ENCODE measurements at places on chromosomes 6 and 20.

DNA sequence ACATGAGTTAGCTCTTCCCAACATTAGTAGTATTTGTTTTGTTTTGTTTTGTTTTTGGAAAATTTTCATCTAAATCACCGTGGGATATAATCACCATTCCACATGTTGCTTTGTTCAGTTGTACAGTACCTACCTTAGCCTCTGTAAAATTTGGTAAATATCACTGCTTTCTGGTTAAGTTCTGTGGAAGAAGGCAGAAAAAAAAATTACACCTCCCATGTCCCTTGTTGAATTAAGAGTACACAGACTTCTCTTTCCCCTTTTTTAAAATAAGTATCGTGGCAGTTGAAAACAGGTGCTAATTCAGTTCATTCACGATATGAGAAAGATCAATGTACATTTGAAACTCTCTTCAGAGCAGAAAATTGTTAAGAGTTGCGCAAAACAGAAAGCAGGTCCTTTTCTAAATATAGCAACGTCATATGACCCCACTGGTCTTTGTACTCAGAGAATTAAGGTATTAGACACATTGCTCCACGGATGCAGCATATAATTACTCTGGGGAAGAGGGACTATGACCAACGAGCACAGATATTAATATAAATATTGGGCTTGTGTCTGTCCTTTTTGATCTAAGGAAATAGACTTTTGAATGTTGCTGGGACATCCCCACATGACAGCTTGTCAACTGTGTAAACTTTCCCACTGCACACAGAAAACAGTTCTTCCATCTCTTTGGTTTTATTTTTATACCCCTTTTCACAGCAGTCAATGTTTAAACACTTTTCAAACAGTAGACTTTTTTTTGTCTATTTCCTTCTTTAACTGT lies 58.6 kb upstream of the ZNF217 start:
- peak; percentile 38 for DNase-seq

DNA sequence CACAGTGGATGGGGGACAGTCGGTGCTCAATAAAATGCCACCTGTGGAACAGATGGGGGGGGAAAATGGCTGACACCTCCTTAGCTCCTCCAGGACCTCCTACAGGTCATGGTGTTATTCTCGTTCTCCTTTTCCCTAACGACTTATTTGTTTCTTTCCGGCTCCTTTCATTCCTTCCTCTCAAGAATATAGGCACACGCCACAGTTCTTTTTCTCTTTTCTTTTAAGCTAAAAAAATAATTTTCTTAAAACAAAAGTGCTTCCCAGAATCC lies 1.4 kb upstream of the RNASET2 start:
- no peak for DNase-seq

DNA sequence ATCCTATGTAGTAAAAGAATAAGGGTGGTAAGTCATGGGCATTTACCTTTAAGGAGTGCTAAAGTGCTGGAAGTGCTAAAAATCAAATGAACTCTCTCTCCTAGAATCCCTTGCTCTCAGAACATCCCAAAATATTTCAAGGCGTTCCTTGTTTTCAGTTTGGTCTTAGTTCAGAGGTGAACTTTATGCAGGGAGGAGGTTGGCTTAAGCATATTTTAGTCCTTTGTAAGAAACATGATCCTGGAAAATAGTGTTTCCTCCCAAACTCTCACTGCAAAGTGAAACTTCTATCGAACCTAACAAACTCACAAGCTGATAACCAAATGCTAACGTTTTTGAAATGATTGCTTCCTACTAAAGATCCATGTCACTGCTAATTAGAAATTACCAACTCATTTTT lies 231.4 kb downstream of the FOXC1 start:
- no peak for DNase-seq

DNA sequence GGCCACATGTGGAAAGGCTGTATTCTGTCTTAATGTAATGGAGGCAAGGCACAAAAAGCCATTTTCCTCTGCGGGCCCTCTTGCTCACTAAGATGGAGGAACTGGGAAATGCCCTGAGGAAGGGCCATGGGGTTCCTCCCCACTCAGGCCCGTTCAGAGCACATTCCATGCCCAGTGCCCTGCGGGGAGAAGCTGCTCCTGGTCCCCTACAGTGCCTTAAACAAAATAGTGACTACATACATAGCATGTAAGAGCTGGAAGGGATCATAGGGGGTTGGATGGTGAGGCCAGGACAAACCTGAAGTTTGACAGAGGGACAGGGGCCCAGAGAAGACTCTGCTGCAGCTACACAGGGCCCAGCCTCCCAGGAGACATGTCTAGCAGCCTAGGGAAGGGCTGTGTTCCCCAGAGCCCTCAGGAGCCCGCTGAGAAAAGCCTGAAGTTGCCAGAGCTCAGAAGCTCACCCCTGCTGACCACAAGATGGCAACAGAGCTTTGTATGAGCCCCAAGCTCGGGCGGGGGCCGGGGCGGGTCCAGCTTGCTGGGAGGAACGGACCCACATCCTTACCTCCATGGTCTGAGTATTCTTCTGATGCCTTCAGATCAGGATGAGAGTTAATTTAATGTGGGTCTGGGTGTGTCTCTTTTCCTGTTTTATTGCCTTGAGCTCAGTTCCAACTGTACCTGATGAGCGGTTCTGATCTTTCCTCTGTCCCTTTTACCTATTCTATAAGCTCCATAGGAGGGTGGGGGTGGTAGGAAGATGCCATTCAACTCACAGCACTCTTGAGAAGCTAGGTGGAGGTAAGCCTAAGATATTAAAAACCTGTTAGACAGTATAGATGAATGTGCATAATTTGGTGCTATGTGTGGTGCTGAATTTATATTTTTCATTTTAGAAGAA lies 242.9 kb downstream of the CDC5L start:
- DNase-seq = peak; percentile 40

DNA sequence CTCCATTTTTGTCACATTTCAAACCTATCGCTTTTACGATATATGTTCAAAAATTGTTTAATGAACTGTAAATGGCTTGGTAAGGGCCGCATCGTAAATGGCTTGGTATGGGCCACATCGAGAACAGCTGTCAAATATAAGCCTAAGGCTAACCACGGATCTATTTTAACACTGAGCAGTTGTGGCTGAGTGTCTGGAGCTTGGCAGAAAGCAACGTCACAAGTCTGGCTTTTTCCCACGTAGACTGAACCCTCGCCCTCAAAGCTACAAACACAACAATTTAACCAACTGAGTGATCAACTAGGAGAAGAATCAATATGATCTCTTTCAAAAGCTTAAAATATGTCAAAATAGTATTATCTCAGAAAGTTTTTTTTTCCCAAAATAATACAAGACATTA lies 71.4 kb upstream of the PRSS16 start:
- DNase-seq = no peak

DNA sequence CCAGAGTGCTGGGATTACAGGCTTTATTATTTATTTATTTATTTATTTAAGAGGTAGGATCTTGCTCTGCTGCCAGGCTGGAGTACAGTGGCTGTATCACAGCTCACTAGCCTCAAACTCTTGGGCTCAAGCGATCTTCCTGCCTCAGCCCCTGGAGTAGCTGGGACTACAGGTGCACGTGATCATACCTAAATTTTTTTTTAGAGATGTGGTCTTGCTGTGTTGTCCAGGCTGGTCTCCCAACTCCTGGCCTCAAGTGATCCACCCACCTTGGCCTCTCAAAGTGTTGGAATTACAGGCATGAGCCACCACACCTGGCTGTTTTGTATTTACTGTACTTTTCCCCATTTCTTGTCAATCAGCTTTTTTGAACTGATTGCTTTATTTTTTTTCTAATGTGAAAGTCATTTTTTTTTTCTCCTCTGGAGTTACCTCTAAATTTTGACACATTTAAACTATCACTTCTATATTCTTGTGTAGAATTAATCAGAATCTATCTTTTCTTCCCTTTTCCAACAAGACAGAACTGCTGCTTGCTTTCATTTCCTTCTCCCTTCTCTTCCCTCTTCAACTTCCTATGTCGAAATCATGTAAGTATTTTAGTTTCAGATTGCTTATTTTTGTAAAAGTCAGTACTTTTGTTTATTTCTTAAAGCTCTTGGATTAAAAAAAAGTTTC lies 12.0 kb downstream of the PANK2 start:
- no peak for DNase-seq

- DNase-seq = no peak
Measured at GRCh38 chr6:157143890-157144798, 179.2 kb downstream of the TMEM242 start.

DNA sequence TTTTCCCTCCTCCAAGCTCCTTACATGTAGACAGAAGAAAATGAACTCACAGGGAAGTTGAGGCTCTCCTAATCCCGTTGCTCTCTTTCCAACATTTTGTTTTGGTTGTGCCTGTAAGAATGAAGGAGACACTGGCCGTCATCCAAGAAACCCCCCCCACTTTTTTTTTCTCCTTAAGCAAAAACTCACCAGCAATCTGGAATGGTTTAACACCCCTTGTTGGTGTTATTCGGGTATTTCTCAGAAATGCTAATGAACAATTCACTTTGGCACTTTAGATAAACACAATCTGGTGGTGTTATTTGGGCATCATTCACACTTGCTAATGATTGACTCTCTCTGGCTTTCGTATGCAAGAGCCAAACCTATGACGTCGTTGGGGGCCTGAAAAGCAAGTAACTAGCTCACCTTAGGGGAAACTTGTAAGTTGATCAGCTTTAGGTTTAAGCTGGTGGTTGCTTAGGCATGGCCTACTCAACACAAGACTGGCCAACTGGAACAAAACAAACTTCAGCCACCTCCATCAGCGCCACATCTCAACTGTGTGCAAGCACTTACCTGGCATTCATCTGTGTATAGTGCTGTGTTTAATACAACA lies 24.3 kb upstream of the OLIG3 start:
- no peak for DNase-seq

GRCh38 chr6:114830515-114830914 lies 487.7 kb upstream of the HS3ST5 start:
- DNase-seq = no peak

DNA sequence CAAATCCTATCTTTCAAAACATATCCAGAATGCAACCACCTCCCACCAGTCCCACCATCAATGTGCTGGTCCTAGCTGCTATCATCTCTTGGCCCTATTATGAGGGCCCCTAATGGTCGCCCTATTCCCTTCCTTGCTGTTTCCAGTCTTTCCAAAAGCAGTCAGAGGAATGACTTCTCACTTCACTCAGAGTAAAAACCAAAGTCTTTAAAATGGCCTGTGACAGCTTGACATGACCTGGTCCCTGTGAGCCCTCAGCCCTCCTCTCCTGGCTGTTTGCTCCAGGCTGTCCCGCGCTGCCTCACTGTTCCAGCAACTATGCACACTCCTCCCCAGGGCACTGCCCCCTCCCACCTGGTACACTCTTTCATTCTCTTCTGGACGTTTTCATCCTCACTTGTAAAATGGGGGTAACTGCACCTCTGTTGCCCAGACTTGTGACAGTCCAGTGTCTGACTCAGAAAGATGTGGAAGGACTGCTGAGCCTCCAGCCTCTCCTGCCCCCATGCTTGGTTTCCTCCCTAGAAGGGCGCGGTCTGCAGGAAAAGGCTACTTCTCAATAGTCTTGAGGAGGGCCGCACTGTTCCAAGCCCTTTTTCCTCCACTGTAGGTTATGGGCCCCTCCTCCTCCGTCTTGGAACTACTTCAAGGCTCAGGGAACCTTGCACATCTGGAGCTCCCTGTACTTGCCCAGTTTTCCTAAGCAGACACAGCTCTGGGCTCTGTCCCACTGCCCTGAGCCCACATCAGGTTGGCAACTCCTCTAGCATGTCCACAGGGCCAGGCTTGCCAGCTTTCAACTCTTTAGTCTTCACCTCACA lies 64.7 kb downstream of the MYH7B start:
- DNase-seq = no peak

DNA sequence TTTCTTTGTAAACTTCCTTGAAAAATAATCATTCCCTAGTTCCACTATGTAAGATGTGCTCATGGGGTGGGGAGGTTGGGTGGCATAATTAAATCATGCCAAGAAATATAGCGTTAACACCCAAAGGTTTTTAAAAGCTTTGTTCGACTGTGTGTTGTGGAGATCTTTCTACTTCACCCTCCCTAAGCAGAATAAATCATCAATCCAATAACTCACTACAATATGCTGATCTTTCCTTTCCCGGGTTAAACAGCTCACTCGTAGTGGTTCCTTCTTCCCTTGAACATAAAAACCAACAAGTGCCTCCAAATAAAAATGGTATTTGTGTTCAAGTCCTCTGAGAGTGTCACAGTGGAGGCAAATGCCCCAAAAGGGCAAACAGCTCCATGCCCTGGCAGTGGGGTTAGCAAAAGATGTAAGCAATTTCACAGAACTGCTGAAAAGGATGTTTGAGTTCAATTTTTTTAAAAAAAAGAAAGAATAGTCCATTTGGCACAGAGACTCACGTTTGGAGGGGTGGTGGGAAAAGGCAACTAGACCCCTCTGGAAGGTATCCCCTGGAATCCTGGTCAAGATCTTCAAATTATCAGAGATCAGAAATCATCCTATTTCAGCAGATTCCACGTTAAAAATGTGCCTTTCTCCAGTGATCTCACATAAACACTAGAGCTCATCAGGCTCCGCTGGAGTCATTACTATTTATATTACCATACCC lies 99.1 kb downstream of the TFAP2A start:
- DNase-seq = no peak

DNA sequence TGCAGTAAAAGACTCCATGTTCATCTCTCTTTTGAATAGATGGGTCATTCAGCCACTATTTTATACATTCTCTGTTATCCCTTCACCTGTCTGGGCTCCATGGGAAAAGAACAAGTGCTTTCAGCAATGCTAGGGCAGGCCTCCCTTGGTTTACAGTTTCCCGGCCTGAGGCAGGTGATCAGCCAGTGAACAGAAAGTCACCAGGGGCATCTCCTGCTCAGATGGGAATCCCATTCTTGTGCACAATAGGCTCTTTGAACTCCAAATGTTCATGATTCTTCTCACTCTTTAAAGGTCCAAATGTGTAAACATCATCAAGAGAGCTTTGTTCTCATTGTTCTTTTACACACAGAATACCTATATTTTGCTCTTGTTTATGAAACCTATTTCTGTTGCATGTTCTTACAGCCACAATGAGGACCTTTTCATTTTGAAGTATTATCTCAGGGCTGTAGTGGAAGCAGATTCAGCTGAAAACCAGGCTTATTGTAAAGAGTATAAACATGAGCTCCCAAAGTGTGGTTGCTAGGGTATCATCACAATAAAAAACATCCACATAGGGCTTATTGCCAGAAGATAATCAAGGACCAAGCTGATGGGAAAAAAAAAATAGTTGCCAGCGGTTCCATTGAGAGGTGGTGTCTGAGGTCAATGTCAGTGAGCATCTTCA lies 267.1 kb upstream of the SGK1 start:
- no peak for DNase-seq

GRCh38 chr20:14481863-14482262 lies 144.5 kb upstream of the FLRT3 start:
- no peak for DNase-seq

DNA sequence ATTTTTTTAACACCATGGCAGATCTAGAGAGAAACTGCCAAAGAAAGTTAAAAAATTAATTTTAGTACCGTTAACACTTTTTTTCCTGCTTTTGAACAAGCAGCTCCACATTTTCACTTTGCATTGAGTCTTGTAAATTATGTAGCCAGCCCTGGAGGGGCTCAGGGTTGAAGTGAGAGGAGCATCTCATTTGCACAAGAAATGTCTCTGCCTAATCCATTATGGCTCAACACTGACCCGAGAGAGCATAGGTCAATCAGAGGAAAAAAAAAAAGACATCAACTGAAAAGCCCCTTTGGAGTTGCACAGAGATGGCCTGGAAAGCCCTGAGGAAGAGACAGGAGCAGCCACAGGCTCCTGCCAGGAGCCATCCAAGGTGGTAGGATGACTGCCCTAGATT lies 4.3 kb upstream of the SLPI start:
- DNase-seq = no peak

GRCh38 chr6:714100-714499 lies 21.2 kb upstream of the EXOC2 start:
- DNase-seq = no peak
